ENCODE measurements at places on chromosomes 6 and 20.

DNA sequence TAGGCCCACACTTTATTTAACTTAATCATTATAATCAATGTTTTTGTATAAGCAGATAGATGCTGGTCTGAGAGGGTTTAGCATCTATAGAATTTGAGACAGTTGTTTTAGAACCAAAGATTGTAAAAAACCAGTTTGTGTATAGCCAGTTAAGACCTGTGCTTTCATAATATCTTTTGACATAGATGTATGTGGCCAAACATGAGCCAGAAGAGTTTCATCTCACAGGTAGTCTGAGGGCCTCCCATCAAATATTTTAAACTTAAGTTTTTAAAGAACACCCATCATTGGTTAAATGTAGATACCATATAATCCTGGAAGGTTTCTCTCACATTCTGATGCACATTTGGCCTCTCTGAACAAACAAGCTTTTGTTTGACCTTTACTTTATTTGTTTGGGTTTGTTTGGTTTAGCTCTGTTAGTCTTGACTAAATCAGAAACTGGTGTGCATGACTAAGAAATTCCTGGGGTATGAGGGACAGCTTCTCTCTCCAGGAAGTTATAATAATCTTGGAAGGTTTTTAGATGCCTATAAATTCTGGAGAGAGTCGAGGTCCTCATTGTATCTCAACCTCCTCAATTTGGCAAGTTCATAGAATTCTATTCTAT is 58.0 kb upstream of the TMEM200A start:
- no peak for DNase-seq

GRCh38 chr6:74115674-74116073 is 419.7 kb downstream of the CD109 start:
- no peak for DNase-seq

- DNase-seq: peak; percentile 40
Observed at GRCh38 chr6:111550953-111551352, 54.7 kb downstream of the TRAF3IP2 start.

DNA sequence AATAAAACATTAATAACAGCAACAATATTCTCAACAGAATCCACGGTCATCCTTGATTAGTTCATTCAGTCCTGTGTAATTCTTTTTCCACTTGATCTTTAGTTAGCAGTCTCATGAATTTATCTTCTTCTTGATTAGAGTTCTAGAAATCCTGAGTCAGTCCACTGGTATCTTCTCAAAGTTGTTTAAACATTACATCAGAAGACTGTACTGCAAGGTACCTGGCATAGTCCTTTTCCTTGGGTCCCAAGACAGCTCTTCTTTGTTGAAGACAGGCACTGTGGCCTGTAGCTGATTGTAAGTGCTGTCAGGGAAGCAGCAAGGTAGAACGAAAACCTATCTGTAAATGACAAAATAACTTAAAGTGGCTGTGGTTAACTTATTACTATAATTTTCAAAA is 11.8 kb downstream of the MAP3K4 start:
- DNase-seq: no peak

DNA sequence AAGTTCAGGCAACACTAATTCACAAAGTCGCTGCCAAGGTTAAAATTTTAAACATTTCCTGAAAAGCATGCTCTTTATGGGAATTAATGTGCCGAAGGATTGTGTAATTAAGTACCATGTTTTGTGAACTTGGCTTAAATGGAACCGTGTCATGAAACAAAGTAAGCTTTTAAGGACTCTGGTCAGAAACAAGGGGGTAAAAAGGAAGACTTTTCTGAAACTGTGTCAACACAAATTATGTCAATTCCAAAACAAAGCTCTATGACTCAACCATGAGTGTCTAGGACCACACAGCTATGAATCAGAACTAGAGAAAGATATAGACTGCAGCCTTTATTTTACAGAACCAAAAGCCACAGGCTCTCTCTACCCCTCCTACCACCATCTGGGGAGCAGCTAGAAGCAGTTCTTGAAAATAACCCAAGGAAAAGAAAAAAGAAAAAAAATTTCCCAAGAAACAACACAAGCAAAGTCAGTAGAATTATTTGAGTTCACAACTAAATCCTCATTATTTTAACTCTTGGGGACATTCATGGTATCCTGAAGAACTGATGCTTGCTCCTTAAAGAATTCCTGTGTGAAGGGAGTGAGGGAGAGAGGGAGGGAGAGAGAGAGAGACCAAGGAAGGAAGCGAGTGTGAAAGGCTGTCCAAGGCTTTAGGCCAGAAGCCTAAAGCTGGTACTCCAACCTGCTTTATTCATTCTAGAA is 81.9 kb downstream of the ZMYND8 start:
- DNase-seq: no peak

GRCh38 chr20:21114584-21114983 is 8.4 kb upstream of the LINC00237 start:
- DNase-seq: no peak

- DNase-seq: no peak
Observed at GRCh38 chr20:63602321-63602720, 24.6 kb downstream of the GMEB2 start.

DNA sequence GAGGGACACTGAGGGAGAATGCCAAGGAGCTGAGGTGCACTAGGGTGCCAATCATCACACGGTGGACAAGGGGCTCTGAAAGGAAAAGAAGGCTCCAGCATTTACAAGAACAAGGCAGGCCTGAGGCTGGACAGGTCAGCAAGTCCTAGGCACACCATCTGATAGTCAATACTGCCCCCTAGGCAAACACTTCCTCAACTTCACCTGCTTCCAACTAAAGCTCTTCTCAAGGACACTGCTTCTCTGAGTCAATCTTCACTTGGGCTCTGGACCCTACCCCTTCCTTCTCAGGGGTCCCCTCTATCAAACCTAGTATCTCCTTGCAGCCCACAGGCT is 37.7 kb upstream of the SLC4A11 start:
- DNase-seq: no peak

- DNase-seq: no peak
Observed at GRCh38 chr6:23503173-23503572, 622.8 kb upstream of the NRSN1 start.

GRCh38 chr20:49549801-49550551 is 18.0 kb downstream of the PTGIS start:
- no peak for DNase-seq

GRCh38 chr6:144749263-144749662 is 464.1 kb downstream of the UTRN start:
- DNase-seq: peak; percentile 99

DNA sequence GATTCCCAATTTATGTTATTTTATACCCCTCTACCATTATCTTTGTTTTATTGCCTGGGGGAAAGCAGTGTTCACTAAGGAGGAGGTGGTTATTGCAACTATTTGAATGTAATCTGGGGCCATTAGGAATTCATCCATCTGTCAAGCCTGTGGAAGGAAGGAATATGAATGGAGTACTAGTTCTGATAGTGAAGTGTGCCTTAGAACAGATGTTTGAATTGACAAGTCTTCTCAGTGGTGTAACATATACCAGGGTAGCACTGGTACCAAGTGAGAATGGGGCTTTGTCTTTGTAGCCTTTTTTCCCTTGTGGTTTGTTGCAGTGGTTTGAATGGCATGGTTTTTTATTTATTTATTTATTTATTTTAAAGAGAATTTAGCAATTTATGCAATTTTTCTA is 27.9 kb upstream of the HDAC2 start:
- no peak for DNase-seq

DNA sequence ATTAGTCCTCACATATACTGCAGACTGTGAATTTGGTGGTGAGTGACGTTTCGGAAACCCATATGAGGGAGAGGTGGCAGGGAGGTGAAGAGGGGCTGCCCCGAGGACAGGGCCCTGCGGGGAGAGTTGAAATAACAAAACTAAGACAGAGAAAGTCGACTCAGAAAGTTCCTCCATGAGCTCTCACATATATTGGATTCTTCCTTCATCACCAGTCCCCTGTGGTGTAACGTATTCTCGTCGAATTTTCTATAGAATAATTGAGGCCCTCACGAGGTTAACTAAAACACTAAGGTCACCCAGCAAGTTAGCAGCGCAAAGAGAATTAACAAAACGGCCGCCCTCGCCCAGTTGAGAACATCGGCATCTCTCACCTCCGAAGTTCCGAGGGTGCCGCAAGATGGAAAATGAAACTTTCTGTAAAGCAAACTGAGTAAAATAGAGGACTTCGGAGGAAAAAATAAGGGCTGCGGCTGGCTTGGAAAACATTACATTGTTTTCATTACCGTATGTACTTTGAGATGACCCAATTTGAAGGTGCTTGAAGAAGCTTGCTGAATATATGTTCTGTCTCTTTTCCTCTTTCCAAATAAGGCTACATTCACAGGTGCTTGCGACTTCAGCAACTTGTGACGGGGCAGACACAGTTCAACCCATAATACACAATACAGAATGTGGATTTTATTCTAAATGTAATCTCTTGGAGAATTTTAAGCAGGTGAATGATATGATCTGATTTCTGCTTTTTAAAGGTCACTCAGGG is 490.9 kb upstream of the JARID2 start:
- DNase-seq: no peak

GRCh38 chr20:675453-676314 is at the start of gene SCRT2:
TSS of gene SCRT2 (minus strand) at chr20:675802. CDS start at chr20:675601, 201 bp downstream.
- peak; percentile 36 for DNase-seq

GRCh38 chr6:141824350-141824749 is 308.4 kb upstream of the GJE1 start:
- DNase-seq: no peak

DNA sequence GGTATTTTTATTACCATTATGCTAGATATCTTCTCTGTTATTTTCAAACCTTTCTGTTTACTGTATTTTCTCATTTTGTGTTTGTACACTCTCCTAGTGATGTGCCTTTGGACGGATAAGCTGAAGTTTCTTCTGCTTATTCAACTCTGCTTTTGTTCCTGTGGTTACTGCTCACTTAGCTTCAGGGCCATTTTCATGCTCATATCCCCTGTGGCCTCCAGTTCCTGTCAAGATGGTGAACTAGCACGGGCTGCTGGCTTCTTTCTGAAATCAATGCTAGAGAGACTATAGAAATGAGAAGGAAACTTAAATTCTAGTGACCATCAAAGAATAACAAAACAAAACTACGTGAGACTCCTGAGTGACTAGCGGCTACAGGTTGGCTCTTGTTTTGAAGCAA is 6.8 kb upstream of the CST8 start:
- DNase-seq: no peak

- peak; percentile 59 for DNase-seq
Observed at GRCh38 chr20:6122111-6122872, 538 bp downstream of the FERMT1 start.

- DNase-seq: no peak
Observed at GRCh38 chr6:147055821-147056392, 148.3 kb upstream of the STXBP5 start.

- no peak for DNase-seq
Observed at GRCh38 chr6:141463237-141463977, 669.3 kb upstream of the GJE1 start.

DNA sequence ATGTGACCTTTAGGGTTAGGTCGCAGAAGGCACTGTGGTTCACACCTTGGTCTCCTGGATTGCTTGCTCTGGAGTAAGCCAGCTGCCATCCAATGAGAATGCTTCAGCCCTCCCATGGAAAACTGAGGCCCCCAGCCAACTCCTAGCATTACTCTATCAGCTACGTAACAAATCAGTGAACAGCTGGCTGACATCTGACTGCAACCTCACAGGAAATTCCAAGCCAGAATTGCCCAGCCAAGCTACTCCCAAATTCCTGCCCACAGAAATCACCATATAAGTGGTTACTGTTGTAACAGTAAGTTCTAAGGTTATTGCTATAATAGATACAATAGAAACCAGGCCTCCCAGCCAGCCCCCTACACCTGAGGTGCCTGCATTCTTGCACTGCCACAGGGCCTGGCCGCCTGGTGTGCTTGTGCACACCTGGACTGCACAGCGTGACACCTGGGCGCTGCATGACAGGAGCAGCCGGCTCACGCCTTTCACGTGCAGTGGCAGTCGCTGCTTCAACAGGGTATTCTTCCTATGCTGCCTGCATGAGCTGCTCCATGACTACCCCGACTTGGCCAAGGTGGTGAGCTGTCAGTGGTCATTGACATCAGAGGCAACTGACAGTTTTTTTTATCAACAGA is 429.7 kb upstream of the RUNX2 start:
- no peak for DNase-seq

DNA sequence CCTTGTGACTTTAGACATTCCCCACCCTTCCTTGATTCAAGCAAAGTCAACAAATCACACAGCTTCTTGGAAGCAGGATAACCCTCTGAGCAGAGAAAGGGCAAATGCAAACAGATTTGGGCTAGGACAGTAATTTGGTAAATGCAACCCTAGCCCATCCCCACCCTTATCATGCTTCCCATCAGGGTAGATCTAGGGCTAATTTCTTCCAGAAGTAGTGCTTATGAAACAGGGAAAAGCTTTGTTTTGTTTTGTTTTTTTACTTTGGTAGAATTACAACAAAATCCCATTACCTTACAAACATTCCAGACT is 525.1 kb upstream of the NOX3 start:
- DNase-seq: no peak

DNA sequence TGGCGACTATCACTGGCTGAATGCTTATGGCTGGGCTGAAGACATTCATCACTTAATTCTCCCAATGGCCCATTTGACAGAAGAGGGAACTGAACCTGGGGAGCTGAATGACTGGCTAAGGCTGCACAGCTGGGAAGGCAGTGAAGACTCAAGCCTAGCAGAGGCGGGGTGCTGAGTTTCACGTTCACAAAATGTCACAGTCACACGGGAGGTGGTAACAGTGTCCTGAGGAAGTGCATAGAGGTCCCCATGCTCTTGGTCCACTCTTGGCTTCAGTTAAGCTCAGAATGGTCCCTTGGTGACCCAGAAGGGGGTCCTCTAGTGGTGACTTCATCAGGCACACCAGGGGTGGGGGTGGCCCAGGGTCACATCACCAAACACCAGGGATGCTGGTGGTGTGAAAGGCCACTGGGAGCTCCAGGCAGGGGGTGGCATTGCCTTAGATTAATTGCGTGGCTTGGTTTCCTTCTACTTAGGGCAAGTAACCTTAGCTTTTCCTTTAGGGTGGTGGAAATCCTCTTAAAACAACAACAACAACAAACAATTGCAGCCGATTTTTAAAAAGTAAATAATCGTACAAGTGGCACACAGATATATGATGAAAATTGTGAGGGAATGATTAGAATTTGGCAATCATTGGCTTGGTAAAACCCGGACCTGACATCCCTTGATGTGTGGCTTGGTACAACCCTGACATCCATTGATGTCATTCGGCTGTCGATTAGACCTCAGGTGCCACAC is 45.0 kb downstream of the SULF2 start:
- DNase-seq: no peak

DNA sequence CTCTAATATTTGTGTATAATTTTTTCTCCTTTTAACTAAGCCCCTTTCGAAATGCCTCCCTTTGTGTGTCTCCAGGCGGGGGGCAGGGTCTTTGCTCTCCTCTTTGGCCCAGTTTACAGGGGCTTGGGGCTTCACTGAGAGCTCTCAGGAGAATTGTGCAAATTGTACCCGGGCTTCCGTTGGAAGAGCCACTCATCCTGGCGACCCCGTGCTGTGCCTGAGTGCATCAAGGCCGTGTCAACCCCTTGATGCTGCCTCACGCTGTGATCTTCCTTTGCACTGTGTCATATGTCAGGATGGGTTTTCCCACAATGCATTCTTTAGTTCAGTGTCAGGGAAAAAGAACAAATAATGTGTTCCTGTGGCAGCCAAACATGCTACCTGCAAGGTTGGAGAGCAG is 118.0 kb upstream of the POU3F2 start:
- no peak for DNase-seq

- no peak for DNase-seq
Observed at GRCh38 chr20:19322061-19322985, 109.9 kb downstream of the SLC24A3 start.
